ENCODE measurements at places on chromosomes 11 and 22.

DNA sequence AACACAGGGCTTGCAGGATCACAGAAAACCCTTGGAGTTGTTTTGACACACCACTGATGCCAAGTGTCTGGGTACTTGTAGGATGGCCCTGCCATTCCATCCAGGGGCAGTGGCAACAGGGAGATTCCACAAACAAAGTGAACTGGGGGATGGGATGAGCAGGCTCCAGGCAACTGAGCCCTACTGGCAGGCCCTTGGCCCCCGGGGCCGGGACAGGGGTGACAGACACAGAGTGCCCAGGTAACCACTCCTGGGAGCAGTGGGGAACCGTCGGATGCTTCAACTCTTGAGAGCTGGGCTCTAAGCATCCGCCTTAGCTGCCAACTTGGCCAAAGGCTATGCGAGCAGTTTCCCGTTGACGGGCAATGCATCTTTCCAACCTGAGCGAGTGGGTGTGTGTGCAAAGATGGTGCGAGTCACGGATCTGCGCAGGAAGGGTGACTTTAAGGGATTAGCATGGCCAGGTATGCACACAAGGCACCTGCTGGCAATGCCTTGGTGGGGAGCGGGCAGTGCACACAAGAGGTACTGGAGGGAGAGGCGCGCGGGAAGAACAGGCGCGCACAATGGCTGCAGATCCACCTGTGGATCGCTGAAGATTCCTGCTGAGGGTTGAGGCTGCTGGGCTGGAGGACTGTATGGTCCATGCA is 83.1 kb upstream of the PRODH start:
- H3K4me1 ChIP-seq: no peaks in the 10 kb centered on the region
- no peak overlapping the region for H3K4me3 ChIP-seq
- H3K27me3 ChIP-seq: no peaks in the 10 kb centered on the region
- H3K27ac ChIP-seq: no peak overlapping the region

DNA sequence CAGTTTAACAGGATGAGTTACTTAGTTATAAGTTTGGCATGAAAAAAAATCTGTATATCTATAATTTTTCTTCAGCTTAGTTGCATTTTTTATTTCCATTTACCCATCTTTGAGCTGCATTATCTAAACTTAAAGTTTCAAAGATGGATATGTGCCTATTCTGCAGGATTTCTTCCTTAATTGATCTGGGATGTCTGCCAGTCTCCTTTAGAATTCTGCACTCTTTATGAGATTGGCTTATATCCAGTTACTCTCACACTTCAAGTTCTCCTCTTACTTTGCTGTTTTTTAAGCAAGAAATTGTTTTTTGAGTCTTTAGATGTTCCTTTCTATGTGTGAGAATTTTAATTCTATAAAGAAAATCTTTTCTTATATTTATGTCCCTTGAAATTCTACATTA is 5.1 kb upstream of the PDGFD start:
- H3K27ac ChIP-seq: no peak overlapping the region
- H3K36me3 ChIP-seq: no peaks in the 10 kb centered on the region
- no peaks in the 10 kb centered on the region for H3K4me1 ChIP-seq
- DNase-seq: no peak

DNA sequence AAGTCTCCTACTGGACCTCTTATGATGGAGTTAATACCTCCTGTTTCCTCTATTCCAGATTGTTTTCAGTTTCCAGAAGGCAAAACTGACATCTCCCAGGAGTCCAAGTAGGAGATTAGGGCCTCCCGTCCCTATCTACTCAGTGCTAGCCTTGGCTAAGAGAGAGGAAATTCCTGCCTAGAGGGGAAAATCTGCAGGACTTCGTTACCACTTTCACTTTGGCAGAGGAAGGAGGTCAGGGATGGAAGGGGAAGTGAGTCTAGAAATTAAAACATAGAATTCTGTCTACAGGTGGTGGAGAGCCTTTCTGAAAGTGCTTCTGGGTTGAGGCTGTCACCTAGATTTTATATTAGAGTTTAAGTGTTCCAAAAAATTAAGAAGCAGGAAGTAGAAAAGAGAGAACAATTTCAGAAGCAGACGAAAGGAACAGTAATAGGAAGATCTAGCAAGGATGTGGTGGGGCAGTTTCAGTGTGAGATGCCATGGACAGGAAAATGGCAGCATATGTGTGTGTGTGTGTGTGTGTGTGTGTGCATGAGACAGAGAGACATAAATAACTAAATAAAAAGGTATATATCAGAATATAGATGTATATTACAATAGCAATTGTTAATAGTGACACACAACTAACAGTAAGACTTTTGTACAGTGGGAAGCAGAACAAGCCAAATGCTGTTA is 2.4 kb upstream of the TRIM68 start:
- H3K27me3 ChIP-seq: no peaks in the 10 kb centered on the region
- H3K4me3 ChIP-seq: no peak overlapping the region
- H3K27ac ChIP-seq: no peak overlapping the region

GRCh38 chr11:42239188-42239587 is 779.7 kb upstream of the LRRC4C start:
- no peaks in the 10 kb centered on the region for H3K36me3 ChIP-seq
- peaks cover 7% of the 10 kb centered on the region for H3K4me1 ChIP-seq
- H3K27me3 ChIP-seq: no peaks in the 10 kb centered on the region
- H3K4me3 ChIP-seq: no peak overlapping the region
- DNase-seq: peak; percentile 54

DNA sequence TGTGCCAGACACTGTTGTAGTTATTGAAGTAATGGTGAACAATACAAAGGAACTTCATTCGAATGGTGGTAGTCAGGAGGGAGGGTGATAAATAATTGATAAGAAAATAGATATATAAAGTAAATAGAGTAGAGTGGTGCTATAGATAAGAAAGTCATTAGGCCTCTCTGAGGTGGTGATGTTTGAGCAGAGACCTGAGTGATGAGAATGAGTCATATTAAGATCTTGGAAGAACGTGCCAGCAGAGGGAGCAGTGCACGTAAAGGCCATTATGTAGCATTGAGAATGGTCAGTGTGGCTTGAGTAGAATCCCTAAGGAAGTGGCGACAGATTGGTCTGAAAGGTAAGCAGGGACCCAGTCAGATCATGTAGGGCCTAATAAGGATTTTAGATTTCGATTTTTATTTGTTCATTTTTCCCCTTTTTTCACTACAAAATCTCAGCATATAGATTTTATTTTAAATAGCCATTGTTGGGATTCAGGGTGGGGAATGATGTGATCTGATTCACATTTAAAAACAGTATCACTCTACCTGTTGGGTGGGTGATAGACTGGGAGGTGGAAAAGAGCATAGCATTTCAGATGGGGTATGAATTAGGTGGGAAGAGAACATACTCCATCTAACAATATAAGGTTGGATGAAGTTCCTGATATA is 44.7 kb downstream of the CCDC90B start:
- H3K27ac ChIP-seq: no peak overlapping the region
- H3K4me3 ChIP-seq: no peak overlapping the region
- no peaks in the 10 kb centered on the region for H3K27me3 ChIP-seq
- no peaks in the 10 kb centered on the region for H3K36me3 ChIP-seq
- H3K4me1 ChIP-seq: no peaks in the 10 kb centered on the region
- DNase-seq: peak; percentile 79

DNA sequence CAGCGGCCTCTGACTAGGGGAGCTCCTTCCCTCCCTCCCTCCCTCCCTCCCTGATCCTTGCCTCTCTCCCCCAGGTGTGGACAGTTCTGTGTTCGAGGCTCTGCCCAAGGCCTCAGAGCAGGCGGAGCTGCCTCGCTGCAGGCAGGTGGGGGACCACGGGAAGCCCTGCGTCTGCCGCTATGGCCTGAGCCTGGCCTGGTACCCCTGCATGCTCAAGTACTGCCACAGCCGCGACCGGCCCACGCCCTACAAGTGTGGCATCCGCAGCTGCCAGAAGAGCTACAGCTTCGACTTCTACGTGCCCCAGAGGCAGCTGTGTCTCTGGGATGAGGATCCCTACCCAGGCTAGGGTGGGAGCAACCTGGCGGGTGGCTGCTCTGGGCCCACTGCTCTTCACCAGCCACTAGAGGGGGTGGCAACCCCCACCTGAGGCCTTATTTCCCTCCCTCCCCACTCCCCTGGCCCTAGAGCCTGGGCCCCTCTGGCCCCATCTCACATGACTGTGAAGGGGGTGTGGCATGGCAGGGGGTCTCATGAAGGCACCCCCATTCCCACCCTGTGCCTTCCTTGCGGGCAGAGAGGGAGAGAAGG is 11.1 kb upstream of the POU2F3 start:
- DNase-seq: no peak
- no peak overlapping the region for H3K27ac ChIP-seq
- H3K27me3 ChIP-seq: no peaks in the 10 kb centered on the region

- peak within 1 kb of the TSS; percentile 93 for H3K27ac ChIP-seq
- H3K4me3 ChIP-seq: peak within 1 kb of the TSS; percentile 17
- H3K4me1 ChIP-seq: peaks cover 64% of the 10 kb centered on the region
- peak; percentile 77 for DNase-seq
Measured at GRCh38 chr11:69013009-69013951, at the start of gene MRGPRF. MRGPRF (minus strand) TSS chr11:69013246; CDS start chr11:69009901, 3,345 bp downstream.

DNA sequence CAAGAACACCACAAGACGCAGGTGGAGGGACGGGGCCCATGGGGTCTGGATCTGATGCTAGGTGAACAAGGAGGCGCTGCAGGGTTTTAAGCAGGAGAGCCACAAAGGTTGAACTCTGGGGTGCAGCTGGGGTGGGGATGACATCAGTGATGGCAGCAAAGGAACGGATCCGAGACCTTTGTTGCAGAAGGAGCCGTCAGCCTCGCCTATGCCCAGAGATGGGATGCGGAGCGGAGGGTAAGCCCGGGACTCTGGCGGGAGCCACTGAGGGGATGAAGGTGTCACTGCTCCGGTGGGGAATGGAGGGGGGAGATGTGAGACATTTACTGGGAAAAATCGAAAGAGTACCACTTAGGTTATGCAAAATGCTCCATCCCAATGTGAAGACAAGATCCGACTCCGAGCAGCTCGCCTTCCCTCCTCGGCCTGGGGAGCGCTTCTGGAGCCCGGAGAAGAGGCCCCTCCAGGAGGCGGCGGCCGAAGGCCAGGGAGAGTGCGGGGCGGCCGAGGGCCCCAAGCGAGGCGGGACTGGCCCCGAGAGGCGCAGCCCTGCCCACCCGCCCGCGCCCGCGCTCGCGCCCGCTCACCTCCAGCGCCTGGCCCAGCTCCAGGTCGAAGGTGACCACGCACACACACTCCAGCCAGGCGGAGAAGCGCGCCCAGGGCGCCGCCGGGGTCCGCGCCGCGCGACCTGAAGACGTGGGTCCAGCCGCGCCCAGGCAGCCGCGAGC is 422 bp downstream of the DENND6B start:
- no peak overlapping the region for H3K27ac ChIP-seq
- H3K27me3 ChIP-seq: no peaks in the 10 kb centered on the region
- no peak for DNase-seq
- no peaks in the 10 kb centered on the region for H3K36me3 ChIP-seq
- peaks cover 9% of the 10 kb centered on the region for H3K4me1 ChIP-seq

GRCh38 chr11:12678092-12678491 is 3.9 kb downstream of the TEAD1 start:
- H3K4me3 ChIP-seq: peak overlapping the region; percentile 17
- H3K36me3 ChIP-seq: no peaks in the 10 kb centered on the region
- H3K27me3 ChIP-seq: no peaks in the 10 kb centered on the region

DNA sequence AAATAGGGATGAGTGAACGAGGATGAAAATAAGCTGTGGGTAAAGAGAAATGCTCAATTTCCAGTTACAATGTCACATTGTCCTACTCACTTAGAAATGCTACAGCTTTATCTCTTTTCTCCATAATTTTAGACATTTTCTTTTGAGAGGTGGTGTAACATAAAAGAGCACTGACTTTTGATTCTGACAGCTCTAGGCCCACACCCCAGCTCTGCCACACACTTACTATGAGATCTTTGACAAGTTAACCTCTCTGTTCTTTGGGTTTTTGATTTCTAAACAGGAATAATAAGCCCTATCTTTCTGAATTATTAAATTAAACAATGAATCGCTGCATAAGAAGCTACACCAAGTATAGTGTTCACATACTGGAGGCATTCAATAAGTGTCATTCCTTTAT is 228.3 kb upstream of the PITPNB start:
- no peaks in the 10 kb centered on the region for H3K27me3 ChIP-seq
- H3K36me3 ChIP-seq: no peaks in the 10 kb centered on the region
- DNase-seq: no peak

- DNase-seq: peak; percentile 80
- H3K4me3 ChIP-seq: no peak within 1 kb of the TSS
- no peaks in the 10 kb centered on the region for H3K36me3 ChIP-seq
Measured at GRCh38 chr11:22337596-22338485, at the start of gene SLC17A6. SLC17A6 (plus strand) TSS chr11:22338381; CDS start chr11:22338534, 153 bp downstream.

DNA sequence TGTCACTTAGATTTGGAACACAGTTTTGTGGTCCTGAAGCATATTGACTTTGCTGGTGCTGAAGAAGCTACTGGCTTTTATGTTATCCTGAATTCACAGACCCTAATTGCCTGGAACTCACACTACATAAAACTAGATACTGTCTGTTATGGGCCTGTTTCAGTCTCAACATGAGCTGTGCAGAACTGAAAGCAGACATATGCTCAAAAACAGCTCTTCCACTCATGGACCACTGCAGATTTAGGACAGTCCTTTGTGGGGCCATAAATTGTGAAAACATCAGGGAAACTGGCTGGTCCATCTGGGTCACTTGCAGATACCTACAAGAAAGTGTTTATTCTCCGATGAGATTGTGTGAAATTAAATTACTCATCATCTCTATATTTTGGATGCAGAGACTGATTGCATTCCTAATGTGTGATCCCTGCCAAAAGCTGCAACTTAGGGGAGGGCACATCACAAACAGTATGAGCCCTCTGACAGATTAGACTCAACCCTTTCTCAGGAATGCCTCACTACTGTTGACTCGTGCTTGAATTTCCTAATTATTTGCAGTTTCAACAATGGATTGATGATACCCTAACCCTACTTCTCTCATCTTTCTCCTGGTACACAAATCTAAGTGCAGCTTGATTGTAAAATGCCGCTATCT is 10.2 kb upstream of the CLNS1A start:
- no peak overlapping the region for H3K27ac ChIP-seq
- no peaks in the 10 kb centered on the region for H3K4me1 ChIP-seq
- no peak for DNase-seq

DNA sequence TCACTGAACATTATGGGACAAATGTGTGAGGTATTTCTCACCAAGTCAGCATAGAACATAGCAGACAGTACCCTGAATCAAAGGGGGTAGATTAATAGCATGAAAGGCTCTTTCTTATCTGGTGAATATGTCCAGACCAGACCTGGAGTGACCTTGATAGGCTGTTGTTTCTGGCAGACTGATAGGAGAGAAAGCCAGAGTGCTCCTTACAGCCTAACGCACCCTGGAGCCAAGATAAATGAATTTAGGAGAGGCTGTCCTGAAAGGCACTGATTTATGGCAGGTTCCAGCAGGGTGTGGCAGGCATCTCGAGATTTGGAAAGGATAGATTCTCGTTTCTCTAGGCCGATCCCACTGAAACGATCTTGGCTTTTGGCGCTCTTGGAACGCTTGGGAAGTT is 204.6 kb downstream of the DBX1 start:
- DNase-seq: no peak
- H3K36me3 ChIP-seq: no peaks in the 10 kb centered on the region
- no peak overlapping the region for H3K4me3 ChIP-seq
- no peaks in the 10 kb centered on the region for H3K27me3 ChIP-seq
